ENCODE measurements at places on chromosomes 6 and 20.

GRCh38 chr20:63733579-63734081 lies 2.8 kb upstream of the LIME1 start:
- no peak for DNase-seq

GRCh38 chr6:156509496-156509895 lies 267.7 kb upstream of the ARID1B start:
- no peak for DNase-seq

DNA sequence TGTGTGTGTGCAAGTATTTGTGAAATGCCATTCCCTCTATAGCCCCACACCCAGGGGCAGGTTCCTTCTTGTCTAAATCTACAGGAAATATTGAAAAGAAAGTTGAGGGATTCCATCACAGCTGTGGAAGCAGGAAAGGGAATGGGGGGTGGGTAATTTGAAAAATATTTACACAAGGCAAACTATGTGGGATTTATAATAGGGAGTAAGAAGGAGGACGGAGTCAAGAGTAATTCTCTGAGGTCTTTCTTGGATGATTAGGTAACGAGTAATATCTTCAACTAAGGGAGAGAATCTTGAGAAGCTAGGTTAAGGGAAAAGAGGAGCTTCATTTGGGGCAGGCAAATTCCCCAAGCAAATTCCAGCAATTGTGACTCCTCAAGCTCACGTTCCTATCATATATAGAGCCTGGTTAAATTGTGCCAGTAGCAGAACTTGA lies 113.5 kb upstream of the SGK1 start:
- no peak for DNase-seq

- DNase-seq: peak; percentile 6
These were observed 3.5 kb downstream of the NUP153 start for GRCh38 chr6:17703256-17703694.

DNA sequence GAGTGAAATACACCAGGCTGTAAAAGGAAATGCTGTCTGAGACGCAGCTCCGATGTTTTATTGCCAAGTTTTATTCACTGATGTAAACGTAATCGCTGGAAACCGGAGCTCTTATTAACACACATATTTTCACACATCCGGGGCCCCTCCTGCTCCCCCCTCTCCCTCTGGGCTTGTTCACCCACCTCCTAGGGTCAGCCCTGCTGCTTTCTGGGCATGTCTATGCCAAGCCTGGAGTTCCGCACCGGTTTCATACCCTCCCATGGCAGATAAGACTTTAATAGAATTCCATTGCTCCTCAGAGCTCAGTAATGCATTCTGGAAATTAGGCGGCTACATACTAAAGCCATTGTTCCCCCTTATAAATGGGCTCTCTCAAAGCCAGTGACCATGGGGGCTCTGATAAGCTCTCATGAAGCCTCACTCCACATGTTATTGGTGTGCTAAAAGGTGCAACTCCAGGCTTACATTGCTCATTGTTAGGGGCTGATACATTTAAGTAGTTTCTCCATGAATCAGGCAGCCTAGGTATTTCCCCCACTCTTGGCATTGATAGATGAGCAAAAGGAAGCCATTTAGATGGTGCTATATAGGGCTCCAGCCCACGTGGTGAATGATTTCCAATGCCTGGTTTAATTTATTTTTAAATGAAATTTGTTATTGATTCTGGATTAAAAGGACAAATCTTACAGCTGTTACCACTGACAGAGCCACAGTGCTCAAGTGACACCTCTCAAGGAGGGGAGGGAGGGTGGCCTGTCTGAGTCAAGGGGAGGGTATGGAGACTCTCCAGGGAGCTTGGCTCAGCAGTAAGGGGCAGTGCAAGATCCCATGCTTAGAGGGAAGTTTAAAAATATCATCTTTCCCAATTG lies 4.5 kb upstream of the VSTM2L start:
- DNase-seq: no peak

GRCh38 chr6:87174078-87174579 lies 18.8 kb downstream of the ZNF292 start:
- DNase-seq: no peak

GRCh38 chr6:2061880-2062279 lies 183.5 kb downstream of the GMDS start:
- DNase-seq: no peak

GRCh38 chr6:39777218-39777617 lies 15.0 kb upstream of the DAAM2 start:
- DNase-seq: no peak

DNA sequence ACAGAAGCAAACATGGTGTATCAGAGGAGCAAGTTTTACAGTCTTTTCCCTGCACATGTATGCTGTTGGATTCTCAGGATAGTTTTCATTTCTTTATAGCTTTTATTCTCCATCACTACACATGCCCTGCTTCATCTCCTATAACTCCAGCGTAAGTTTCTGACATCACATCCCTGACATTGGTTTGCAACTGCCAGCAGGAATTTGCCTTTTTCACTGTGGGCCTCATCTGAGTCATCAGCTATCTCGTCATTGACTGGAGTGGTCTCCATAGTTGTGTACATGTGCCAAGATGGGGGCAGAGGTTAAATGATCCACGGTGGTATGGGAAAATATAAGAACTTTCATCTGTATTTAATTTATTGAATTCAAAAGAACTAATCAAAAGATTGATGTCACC lies 96.7 kb downstream of the SLX4IP start:
- no peak for DNase-seq

GRCh38 chr20:40274912-40275533 lies 414.0 kb downstream of the MAFB start:
- no peak for DNase-seq

GRCh38 chr6:45454008-45454911 lies 76.5 kb upstream of the SUPT3H start:
- DNase-seq: no peak

DNA sequence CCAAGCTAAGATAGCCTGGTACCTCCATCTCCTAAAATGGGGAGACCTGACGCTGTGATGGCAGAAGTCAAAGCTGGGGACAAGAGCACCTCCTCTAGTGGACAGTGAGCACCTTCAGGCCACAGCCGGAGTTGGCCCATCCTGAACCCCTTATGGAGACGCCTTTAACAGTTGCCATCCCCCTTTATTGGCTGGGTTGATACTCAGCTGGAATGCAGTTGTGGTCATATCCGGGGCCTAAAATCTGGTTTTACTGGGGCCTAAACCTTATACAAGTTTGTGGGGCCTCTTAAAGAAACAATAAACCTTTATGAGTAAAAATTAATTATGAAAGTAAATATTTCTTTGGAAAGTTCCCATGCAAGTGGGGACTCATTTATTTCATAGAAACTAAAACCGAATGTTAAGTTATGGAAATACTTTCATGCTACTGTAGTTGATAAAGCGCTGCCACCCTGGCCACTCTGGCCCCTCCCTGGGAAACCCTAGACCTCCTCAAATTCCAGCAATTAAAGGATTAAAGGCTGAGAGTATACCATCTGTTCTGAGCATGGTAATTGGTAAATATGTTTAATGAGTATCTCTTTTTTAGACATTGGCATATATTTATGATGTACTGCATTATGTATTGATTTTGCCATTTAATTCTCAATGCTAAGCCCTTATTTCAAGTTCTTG lies 95.1 kb upstream of the SASH1 start:
- no peak for DNase-seq

- DNase-seq: peak; percentile 79
These were observed 11.9 kb upstream of the ZFAND3 start for GRCh38 chr6:37807656-37808055.

DNA sequence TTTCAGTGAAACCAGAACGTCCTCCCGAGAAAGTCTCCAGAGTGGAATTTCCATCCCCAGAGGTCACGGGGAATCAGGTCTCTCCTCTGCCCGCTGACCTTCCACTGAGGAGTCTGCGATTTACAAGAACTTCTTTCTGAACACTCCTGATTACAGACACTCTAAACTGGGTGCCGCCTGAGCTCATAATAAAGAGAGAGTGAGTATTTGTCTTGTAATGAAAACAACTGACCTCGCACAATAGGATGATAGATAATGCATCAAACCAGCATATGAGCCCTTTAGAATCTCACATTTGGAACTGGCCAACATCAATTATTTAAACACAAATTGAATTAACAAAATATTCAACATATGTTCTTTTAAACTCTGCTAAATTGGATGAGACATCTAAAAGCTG lies 47.5 kb downstream of the DLL1 start:
- no peak for DNase-seq

- no peak for DNase-seq
These were observed 23.3 kb downstream of the EDN3 start for GRCh38 chr20:59323731-59324130.

DNA sequence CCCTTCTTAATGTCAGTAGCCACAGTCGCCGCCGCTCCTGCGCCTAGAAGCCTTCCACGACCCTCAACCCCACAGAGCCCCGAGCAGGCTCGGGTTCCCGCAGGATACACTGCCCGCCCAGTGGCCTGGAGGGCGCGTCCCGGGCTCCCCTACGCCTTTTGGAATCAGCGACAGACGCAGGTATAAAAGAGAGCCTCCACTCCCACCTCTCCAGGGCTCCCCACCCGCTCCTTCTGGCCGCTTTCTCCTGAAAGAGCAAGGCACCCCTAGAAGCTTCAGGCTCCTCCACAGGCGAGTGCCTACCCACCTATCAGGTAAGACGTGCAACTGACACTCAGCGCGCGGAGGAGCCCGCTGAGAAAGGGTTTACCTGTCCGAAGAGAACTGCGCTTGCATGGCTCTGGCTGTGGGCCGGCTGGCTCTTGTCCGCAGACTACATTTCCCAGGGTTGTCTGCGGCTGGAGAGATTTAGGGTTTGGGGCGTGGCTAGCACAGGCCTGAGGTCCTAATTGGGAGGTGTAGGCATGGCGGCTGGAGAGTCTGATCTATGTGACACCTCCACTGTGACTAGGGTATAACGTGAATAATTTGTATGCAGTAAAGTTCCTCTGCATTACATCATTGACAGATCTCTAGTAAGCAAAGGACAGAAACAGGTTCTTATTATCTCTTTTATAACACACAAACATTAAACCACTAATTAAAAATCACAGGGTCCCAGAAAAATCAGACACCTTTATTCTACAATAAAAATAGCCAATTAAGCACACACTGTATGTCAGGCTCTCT lies 13.5 kb upstream of the ZNF391 start:
- peak; percentile 90 for DNase-seq

- DNase-seq: no peak
These were observed 113.3 kb upstream of the TBX18 start for GRCh38 chr6:84877515-84878210.

DNA sequence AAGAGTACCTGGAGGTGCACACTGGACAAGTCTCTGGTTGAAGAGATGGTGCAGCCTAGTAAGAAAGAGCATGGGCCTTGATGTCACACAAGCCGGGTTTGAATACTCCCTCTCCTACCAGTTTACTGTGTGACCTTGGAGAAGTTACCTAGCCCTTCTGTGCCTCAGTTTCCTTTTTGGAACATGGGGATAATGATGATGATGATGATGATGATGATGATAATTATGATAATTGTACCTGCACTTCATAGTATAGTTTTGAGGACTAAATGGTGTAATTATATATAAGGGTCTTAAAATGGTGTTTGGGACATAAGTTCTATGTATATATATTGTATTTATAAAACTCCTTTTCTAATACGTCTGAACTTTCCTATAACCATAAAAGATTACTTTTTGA lies 41.7 kb downstream of the POPDC3 start:
- DNase-seq: no peak

GRCh38 chr6:41153451-41153850 lies 696 bp downstream of the TREML1 start:
- no peak for DNase-seq

DNA sequence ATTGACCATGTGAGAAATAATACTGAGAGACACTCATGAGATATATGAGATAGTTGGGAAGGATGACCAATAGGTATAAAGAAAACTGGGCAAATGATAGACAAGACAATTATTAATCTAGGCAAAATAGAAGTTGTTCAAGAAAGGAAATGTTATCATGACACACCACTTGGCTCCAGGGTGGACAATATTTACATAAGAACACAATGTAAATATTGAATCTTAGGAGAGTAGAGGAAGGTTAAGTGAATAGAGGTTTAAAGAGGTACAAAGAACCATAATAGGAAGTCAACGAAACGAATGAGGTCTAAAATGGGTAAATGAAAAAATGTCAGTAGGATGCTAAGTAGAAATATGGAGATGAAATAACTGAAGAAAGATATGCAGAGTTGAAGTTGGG lies 126.5 kb downstream of the MBOAT1 start:
- no peak for DNase-seq

DNA sequence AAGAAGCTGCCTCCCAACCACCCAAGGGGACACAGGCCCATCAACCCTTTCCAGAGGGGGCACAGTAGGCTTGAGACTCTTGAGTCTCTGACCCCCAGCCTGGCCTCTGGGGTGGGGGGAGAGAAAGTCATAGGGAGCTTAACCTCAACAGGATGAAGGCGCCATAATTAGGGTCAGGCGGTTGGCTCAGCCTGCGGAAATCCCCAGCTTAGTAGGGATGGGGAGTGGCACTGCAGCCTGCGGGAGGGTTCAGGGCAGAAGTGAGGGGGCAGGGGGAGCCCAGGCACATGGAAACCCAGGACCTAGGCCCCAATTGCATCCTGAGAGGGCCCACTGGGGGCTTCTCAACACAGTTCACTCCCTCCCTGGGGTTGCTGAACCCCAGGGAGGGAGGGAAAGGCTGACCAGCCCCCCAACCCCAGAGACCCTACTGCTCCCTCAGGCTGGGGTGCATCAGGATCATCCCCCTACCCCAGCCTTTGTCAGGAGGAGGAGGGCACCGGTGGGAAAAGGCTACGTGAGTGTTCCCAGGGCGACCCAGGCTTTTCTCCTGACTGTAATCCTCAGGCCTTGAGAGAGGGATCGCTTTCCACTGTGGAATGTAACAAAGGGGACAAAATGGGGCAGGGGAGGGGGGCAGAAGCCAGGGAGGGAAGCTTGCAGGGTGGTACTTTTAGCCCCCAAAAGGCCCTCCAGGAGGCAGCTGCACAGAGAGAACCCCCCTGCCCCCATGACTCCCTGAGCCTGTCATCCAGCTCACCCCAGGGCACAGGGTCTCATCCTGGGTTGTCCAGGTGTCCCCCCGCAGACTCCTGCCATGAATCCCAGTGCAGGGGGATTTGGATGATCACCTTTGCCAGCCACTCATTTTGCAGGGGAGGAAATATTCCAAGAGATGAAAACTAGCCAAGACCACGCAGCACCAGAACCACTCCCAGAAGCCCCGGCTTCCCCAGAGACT lies 46.4 kb downstream of the MRPL14 start:
- no peak for DNase-seq

- no peak for DNase-seq
These were observed 336.3 kb downstream of the CD83 start for GRCh38 chr6:14453712-14454472.

- peak; percentile 65 for DNase-seq
These were observed 135.1 kb downstream of the AGPAT4 start for GRCh38 chr6:161138543-161139303.

DNA sequence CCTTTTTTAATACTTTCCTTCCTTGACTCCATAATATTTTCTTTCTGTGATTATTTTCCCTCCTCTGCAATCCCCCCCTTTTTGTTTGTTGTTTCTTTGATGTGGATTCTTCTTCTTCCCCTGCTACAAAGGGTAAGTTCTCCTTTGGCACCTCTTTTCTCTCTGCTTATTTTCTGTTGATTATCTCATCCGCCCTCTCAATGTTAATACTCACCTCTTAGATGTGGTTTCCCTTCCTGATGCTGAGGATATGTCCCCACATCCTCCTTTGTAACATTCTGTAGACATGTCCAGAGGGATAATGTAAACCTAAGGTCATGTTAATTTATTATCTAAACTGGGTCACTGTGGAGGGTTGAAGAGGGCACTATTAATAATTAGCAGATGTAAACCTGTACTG lies 17.7 kb downstream of the FLRT3 start:
- no peak for DNase-seq

- DNase-seq: no peak
These were observed 228.5 kb downstream of the DLL1 start for GRCh38 chr6:170062209-170062914.

GRCh38 chr6:118663993-118664985 lies 12.9 kb upstream of the CEP85L start:
- no peak for DNase-seq

All from Ammon's horn (tissue), 1 donor.